HL-60 (cell line): ENCODE measurements at places on chromosomes 1 and 21.

DNA sequence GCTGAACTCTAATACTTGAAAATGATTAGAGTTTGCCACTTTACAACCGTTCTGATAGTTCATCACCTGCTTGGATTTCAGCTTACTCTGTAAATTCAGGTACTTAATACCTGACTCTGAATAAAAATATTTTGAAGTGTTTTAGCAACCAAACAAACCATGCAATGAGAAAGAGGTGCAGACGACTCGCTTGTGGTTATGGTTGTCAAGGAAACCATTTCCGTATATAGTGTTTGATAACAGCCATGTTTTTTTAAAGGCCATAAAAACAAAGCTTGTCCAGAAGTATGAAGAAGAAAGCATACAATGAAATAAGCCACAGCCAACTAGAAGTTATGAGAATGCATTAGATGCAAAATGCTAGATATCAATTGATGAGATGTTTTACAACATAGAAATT is 167.2 kb upstream of the HMCN1 start:
- DNase-seq, result no peak

GRCh38 chr1:57752843-57753242 is 329.0 kb upstream of the DAB1 start:
- no peak for DNase-seq

DNA sequence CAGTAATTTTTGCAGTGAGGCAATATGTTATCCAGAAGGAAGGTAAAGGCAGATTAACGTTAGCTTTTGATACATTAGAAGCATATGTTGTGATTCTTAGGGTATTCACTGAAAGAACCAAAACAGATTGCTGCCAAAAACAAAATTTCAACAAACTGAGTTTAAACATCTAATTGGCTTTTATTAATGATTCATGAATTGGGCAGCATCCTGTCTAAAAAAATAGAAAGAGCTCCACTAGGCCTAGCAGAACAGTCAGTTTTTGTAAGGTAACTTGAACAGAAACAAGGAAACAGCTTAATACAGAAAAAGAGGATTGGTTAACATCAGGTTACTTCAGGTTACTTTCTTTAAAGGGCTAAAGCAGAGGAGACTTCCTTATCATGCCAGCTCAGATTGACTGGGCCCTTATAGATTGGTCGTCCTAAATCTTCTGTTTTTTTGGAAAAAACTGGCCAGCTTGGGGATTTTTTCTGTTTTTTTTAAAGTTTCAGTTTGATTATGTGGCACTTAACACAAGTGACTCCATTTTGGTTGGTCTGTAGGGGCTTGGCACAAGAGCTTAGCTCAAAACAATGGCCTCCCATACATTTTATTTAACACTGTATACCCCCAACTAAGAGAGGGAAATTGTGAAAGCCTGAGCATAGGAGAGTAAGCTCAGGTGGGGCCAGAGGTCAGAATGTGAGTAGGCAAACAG is 36.8 kb upstream of the GALNT2 start:
- no peak for DNase-seq

GRCh38 chr1:221912230-221912629 is 170.3 kb upstream of the DUSP10 start:
- no peak for DNase-seq

- DNase-seq, result peak; percentile 40
Observed at GRCh38 chr1:41239988-41240610, 2.0 kb downstream of the SCMH1 start.

- no peak for DNase-seq
Observed at GRCh38 chr1:156654700-156655099, 12.8 kb downstream of the BCAN start.

DNA sequence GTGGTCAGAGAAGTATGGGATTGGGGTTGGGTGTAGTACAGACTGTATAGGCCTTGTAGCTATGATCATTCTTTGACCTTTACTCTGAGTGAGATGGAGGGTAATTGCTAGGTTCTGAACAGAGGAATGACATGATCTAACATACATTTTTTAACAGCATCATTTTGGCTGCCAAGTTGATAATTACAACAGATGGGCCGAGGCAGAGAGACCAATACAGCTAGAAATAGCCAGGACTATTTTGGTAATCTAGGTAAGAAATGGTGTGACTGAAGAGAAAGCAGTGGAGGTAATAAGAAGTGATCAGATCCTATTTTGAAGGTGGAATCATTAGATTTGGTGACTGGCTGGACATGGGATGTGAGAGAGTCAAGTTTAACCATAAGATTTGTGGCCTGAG is 43.5 kb downstream of the RPAP2 start:
- no peak for DNase-seq

GRCh38 chr1:198529414-198529813 is 11.1 kb downstream of the ATP6V1G3 start:
- no peak for DNase-seq

- no peak for DNase-seq
Observed at GRCh38 chr1:97980530-97980929, 59.7 kb upstream of the DPYD start.

DNA sequence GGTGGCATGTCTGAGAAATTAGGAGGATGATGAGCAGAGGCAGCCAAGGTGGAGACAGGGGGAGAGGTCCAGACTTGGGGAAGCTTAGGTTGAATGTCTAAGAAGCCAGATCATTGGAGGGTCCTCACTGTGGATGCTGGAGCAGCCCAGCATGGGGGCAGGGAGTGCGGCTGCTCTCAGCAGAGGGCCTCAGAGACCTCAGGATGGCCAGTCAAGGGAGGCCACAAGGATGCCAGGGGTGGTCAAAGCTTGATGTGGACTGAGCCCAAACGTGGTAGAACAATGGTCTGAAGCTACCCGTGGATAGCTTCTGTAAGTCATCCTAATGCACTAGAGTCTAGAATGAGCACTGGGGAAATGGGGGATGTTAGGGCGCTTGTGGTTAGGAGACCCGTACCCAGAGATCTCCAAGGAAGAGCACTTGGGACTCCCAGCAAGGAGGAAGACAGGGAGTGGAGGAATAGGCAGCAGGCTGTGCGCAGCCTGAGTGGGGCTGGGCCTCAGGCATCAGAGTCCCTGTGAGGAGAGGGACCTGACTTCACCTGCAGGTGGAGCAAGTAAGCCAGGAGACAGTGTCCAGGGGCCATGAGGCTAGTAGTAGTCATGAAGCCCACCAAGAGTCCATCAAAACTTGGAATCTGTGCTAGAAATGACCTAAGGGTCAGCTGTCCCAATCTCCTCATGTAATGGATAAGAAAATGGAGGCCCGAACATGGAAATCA is 4.3 kb upstream of the S100A9 start:
- no peak for DNase-seq

DNA sequence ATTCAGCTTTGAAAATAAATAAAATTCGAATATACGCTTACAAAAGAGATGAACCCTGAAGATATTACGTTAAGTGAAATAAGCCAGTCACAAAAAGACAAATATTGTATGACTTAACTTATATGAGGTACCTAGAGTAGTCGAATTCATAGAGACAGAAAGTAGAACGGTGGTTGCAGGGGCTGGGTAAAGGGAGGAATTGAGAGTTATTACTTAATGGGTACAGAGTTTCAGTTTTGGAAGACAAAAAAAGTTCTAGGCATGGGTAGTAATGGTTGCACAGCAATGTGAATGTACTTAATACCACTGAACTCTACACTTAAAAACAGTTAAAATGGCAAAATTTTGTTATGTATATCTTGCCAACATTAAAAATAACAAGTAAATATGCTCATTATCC is 48.6 kb upstream of the ZNHIT6 start:
- no peak for DNase-seq

- no peak for DNase-seq
Observed at GRCh38 chr1:38050397-38051078, 3.9 kb upstream of the POU3F1 start.

DNA sequence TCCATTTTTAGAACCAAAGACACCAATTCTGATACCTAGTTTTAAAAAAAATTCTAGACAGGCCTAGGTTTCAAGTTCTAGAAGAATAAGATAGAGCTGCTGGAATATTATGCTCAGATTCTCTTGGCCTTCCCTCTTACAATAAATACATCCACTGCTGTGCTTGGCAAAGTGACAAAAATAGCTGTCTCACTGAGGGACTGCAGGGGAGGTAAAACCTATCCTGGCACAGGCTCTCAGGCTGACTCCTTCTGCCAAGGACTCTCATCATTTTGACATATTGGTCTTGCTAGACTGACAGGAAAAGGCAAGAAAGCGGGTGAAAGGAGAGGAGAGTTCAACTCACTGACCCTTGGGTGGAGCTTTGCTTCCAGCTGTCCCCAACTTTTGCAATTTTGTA is 197.0 kb upstream of the LHX8 start:
- DNase-seq, result no peak

GRCh38 chr1:32949519-32949918 is 15.1 kb downstream of the RNF19B start:
- DNase-seq, result no peak

DNA sequence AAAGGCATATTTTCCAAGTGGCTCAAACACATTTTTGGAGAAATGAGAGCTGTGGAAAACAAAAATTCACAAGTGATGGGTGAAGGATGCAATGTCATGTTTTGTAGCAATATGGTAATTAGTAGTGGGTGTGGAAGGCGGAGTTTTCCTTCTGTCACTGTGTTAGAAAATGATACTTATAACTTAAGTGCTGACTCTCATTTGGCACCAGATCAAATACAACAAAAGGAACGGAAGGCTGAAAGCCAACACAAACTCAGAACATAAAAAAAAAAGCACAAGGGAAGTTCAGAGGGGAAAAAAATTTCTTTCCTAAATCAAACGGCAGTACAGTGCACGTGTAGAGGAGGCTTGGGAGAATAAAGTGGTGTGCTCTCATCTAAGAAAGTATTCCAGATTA is at the start of gene TNFSF18:
Gene TNFSF18, minus strand, starts transcription at position 77 of the 400 bp plus-strand sequence. Its CDS starts 45 bp downstream, at position 32.
- DNase-seq, result no peak

GRCh38 chr1:153466908-153467307 is 6.5 kb upstream of the S100A7 start:
- no peak for DNase-seq

DNA sequence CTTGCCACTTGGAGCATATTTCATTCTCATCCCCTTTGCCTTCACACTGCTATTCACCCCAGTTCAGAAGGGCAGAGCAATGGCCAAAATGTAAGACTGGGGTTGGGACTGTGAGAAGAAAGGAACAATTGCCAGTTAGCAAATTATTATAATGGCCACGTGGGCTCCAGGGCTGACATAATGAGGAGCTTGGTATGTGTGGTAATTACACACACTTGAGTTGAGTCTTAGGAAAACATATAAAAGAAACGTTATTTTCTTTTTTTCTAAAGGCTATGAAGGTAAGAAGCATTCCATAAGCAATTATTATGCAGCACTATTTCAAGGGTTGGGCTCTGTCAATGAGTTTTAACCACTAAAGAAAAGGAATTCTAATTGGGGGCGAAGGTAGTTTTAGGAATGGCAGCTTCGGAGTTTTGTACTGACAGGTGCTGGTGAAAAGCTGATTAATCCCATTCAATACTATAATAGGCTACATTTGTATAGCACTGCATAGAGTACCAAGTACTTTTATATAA is 32.5 kb upstream of the BCL10 start:
- no peak for DNase-seq

DNA sequence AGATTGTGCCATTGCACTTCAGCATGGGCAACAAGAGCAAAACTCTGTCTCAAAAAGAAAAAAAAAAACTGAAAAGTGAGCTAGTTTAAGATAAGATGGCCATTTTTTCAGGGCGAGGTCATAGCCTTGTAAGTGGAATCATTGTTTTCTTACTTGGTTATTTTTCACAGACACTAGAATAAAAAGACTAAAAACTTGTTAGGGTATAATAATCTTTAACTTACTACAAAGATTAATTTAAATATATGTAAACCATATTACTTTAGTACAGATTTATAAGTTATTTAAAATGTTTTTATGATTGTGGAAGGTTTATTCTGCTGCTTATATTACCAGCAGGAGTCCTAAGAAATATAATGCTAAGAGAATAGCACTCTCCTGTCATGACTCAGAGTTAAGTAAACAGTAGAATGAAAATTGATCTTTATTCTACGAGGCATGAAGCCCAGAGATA is 23.5 kb downstream of the ANGPTL1 start:
- DNase-seq, result no peak

- no peak for DNase-seq
Observed at GRCh38 chr21:45877821-45878469, 103.6 kb upstream of the COL6A1 start.

- no peak for DNase-seq
Observed at GRCh38 chr1:201626629-201627275, 87.8 kb downstream of the NAV1 start.

- DNase-seq, result no peak
Observed at GRCh38 chr1:228205526-228206436, 2.1 kb upstream of the OBSCN start.

- DNase-seq, result no peak
Observed at GRCh38 chr21:35470522-35470921, 421.4 kb upstream of the RUNX1 start.

DNA sequence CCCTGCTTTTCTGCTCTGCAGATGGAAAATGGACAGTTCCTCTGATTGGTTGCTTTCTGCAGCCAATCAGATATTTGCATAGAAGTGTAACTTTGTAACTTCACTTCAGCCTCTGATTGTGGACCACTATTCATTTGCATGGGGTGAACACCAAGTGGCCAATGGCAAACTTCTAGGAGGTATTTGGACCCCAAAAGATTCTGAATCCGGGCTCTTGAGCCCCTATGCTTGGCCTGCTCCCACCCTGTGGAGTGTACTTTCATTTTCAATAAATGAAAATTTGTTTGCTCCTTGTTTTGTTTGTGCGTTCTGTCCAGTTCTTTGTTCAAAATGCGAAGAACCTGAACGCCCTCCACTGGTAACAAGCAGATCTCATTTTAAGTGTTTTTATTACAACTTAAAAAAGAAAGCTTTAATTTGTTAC is 6.4 kb upstream of the GSTM4 start:
- no peak for DNase-seq

- no peak for DNase-seq
Observed at GRCh38 chr1:201634261-201634660, 95.3 kb downstream of the NAV1 start.

- no peak for DNase-seq
Observed at GRCh38 chr1:229636042-229636441, 10.0 kb downstream of the URB2 start.

DNA sequence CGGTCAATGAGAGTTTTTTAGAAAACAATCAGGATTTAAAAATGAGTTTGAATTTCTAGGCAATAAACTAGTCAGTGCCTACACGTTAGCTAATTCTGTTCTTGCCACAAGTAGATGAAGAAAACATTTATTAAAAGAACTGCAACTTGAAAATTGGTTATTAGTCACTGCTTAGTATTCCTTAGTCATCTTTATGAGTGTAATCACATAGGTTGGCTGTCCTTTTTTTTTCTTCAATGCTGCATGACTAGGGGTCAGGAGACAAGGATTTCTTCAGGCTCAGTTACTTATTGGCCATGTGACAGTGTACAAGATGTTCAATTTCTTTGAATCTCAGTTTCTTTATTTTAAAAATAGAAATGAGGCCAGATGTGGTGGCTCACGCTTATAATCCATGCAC is 17.1 kb downstream of the SOAT1 start:
- DNase-seq, result no peak
